Stimulated activated CD4-positive, alpha-beta T cell treated with anti-CD3 and anti-CD28 coated beads, TNF-alpha, amount 100 ng/mL, for 24 hours (primary cell): ENCODE measurements at places on chromosomes 4 and X.

GRCh38 chr4:5526080-5526846, 182.1 kb downstream of the EVC2 start:
- no peak for DNase-seq

GRCh38 chrX:21725496-21725895, 32.4 kb downstream of the SMPX start:
- no peak for DNase-seq

DNA sequence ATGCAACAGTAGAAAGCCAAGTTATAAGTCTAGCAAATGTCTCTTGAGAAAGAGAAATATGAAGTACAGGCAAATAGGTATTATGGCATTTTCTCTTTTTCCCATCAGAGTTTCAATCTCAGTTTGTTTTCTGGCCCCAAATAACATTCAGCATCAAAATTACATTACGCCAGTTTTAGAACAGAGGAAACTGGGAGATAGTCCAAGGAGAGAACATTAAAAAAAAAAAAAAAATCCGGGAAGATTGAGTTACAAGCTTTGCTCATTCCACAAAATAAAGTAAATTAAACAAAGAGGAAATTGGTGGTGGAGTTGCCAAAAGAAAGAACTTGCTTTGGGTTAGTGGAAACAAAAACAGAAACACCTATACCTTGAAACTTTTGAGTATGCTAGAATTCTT, 50.4 kb upstream of the IL13RA2 start:
- DNase-seq, result no peak

DNA sequence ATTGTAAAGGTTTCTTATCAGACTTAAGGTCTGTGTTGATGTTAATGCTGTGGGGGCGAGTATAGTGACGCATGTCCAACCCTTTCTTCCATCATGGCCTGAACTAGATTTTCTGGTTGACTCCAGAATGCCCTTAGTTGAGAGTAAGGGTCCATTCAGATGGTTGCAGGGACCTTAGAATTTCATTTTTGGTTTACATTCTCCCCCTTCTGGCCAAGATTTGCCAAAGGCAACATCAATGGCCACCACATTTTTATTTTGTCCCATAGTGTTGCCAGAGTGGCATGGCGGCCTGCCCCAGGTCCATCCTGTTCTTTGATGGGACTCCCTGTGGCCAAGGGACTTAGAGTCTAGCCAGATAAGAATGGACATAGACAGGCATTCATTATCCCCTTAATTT, 368.5 kb downstream of the GPM6A start:
- DNase-seq, result no peak

DNA sequence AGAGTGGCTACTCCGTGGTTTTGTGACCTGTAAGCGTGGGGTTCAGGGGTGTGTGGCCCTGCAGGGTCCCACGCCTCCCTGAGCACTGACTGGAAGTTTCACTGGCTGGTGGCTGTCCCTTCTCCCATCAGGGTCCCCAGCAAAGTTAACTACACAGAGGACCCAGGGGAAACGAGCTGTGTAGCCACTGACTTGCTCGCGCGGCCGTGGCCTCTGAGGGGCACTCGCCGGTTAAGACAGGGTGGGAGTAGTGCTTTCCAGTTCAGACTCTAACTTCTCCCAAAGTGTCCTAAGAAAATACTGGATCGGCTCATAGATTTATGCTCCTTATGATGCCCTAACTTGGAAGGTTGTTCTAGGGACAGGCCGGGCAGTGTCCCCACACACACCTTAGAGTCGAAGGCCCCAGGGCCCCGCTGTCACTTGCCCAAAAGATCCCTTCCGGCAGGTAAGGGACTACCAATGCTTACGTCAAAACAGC, 28.2 kb downstream of the NELFA start:
- DNase-seq, result no peak

DNA sequence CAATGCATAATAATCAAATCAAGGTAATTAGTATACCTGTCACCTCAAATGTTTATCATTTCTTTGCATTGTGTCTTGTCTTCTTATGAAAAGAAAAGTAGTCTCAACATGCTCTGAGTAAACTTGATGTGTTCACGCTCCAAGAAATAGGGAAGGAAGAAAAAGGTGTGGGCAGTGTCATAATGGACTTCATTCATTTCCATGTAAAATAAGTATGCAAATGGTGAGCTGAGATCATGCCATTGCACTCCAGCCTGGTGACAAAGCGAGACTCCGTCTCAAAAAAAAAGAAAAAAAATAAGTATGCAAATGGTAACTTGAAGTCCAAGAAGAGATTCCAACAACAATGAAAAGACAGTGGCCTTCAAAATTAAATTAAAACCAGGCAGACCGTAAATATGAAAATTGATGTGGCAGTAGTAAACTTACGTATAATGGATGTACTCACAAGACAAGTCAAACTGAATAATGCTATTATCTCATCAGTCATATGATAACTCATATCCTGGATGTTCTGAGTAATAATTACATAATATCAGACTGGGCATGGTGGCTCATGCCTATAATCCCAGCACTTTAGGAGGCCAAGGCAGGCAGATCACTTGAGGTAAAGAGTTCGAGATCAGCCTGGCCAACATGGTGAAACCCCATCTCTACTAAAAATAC, 6.0 kb upstream of the CWH43 start:
- no peak for DNase-seq

DNA sequence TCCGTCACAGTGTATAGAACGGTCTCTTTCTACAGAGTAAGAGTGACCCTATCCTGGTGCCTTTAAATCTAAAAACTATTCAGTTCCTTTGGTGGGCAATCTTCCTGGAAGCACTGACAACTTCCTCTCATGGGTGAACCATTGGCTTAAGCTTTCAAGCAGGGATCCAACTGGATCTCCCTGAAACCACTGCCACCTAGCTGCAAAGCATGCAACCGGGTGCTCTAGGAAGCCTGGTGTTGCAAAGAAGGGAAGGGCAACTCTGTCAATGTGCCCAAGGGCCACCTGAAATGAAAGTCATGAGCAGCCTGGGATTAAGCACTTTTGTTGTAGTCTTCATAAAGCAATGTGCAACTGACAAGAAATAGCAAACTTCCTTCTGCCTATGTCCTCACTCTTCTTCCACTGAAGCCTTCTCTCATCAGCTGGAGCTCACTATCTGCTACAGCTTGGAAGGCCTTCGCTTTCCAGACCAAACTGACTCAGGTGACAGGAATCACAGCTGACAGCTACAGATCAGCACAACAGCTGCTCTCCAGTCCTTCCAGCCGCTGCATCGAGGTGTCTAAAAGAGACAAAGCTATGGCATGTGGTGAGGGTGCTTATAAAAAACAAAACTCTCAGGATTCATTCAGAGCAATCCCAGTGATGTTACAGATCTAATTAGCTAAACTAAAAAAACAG, 46.1 kb downstream of the SETD7 start:
- DNase-seq, result no peak

DNA sequence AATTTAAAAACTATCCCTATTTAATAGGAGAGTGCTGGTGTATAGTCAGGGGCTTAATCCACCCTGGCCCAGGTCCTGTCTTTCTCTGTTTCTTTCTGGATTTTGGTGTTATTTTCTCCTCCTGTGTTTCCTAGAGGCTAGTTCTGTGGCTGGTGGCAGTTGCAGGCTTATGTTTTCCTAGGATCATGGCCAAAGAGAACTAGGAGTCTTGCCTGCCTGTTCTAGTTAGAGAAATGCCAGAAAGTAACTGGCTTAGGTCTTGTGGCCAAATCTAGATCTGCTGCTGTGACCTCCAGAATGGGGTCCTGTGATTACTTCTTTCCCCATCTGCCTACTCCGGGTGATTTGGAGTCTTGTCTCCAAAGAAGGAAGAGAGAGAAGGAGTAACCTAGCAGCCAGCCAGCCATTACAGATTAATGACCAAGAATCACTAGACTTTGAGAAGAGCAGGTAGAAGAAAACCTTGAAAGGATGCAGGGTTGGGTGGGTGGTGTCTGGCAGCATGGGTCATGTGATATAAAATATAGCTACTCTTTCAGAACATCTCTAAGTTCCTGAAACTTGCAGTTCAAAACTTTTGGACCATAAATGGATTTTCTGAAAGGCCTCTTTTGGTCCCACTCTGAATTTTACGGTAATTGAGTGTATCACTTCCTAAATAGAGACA, 117.9 kb downstream of the STIM2 start:
- DNase-seq, result no peak

GRCh38 chr4:160831165-160831922, 1332.5 kb downstream of the FSTL5 start:
- DNase-seq, result no peak

DNA sequence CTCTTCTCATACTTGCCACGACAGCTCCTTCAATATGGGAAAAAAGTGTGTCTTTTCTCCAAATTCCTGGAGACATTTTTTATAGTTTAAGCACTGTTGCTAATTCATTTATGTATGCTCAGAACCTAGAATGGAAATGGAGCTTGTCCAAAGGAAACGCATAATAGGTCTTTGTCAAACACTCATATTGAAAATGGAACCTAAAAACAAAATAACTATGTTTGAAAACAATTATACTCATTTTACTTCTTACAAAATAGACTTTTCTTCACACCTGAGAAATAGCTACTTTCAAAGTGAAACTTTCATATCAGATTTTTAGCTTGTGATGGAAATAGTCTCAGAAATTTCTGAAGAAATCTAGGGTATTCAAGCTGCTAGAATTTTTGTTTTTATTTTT, 529.7 kb upstream of the BOD1L1 start:
- DNase-seq, result no peak

- DNase-seq, result peak; percentile 73
Measured at GRCh38 chrX:153971124-153971449, 531 bp downstream of the HCFC1 start.

DNA sequence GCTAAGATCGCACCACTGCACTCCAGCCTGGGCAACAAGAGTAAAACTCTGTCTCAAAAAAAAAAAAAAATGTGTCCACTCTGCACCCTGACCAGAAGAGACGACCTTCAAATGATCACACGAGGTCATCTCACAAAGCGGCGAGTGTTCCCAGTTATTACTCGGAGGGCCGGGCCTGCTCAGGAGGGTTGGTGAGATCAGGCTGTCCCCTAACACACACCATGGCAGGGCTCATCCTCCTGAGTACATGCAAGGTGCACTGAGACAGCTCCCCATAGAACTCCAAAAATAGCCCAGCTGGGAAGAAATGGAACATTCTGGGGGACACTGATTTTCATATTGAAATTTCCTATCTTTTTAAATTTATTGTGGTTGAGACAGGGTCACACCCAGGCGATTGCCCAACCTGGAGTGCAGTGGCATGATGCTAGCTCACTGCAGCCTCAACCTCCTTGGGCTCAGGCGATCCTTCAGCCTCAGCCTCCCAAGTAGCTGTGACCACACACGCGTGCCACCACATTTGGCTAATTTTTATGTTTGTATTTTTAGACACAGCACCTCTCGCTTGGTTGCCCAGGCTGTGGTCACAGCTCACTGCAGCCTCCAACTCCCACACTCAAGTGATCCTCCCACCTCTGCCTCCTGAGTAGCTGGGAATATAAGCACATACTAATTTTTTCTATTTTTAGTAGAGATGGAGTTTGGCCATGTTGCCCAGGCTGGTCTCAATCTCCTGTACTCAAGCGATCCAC, 51.5 kb downstream of the DHRSX start:
- DNase-seq, result no peak

GRCh38 chr4:102405821-102406401, 60.6 kb upstream of the SLC39A8 start:
- DNase-seq, result no peak

- DNase-seq, result no peak
Measured at GRCh38 chr4:55866290-55866907, 13.0 kb downstream of the EXOC1 start.

- DNase-seq, result no peak
Measured at GRCh38 chr4:99052902-99053301, 35.7 kb downstream of the ADH5 start.
